ENCODE measurements at places on chromosomes 2 and 18.

DNA sequence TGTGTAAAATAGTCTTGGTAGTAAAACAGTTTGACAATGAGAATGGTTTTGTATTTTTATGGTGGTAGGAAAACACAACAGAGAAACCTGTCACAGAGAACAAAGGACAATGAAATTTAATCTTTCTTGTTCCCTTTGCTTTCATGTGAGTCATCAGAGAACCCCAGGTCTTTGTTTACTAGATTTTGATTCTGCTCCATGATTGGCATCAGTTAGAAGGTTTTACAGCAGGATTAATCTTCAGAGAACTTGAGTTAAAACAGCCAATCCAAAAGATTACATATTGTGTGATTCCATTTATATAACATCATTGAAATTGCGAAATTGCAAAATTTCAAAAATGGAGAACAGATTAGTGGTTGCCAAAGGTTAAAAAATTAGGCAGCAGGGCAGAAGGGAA is 2.5 kb downstream of the APLF start:
- peak; percentile 63 for DNase-seq

DNA sequence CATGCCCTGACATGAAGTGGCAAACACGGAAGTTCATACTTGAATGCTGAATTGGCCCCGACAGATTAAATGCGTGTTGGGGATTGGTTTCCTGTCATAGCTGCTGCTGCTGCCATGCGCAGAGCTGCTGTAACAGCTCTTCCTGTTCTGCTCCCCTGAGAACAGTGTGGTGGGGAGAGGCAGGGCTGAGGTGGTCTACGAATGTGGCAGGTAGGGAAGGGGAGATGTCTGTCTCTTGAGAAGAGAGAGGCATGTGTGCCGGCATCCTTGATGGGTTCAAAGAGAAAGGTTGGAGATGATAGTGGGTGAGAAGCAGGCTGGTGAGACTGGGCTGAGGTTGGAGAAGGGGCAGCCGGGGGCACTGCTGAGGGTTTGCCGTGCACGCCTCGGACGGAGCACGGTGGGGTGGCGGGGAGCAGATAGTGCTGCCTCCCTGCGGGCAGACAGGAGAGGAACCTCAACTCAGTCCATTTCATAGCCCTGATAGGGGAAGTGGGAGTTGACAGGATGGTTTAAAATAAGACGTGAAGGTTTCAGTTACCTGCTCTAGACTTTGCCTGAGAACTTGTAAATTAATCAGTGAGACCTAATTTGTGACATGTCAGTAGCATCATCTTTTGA is 46.1 kb downstream of the TMEM185B start:
- no peak for DNase-seq

DNA sequence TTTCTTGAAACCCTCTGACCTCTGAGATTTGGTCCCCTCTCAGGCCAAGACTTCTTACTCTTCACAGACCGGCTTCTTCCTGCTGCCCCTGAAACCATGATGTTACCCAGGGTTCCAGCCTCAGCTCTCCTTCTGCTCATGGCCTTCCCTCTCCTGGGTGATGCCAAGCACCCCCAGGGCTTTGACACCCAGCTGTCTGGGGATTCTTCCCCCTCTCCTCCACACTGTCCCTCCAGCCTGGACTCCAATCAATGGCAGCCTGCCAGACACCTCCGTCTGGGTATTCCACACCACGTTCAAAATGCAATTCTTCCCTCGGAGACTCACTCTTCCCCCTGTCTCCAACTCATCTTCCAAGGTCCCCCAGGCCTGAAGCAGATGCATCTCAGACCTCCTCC is 25.0 kb downstream of the SPP2 start:
- no peak for DNase-seq

GRCh38 chr2:42566837-42567321 is 1.6 kb upstream of the MTA3 start:
- DNase-seq = peak; percentile 29

GRCh38 chr18:30925795-30926194 is 116.7 kb downstream of the DSC3 start:
- DNase-seq = no peak

DNA sequence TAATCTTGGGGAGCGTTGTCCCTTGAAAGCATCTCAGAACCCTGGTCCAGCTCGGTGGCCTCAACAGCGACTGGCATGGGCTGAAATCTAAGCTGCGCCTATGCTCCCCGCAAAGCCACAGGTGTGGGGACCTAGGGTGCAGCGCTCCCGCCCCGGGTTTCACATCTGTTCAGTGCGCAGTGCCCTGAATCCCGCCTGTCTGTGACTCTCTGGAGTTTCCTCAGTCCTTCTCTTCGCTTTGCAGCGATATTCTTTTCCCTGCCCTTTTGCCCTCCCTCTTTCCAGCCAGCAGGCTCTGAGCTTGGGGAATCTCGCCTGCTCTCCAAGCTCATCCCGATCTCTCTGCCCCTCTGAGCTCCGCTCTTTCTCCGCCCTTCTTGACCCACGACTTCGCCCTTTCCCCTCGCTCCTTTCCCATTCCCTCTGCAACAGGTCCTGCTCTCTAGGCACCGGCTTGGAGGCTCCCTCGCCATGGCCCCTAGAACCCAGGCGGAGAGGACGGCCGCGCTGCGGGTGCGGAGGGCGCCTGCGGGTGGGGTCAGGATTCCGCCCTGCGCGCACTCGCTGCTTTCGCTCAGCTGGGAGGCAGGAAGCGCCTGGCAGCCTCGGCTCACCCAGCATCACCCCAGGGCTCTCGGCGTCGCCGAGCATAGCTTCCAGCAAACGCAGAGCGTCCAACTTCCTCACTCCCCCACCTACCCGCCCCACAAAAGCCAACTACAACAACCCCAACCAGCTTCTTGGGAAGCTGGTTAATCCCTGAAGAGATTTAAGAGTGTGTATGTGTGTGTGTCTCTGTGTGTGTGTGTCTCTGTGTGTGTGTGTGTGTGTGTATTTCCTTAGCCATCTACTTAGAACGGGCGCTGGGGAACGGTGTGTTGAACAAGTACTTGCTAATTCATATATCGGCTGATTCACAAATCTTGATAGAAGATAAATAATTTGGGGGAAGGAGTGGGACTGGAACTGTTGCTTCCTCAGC is 1.1 kb downstream of the GRP start:
- DNase-seq = peak; percentile 34

DNA sequence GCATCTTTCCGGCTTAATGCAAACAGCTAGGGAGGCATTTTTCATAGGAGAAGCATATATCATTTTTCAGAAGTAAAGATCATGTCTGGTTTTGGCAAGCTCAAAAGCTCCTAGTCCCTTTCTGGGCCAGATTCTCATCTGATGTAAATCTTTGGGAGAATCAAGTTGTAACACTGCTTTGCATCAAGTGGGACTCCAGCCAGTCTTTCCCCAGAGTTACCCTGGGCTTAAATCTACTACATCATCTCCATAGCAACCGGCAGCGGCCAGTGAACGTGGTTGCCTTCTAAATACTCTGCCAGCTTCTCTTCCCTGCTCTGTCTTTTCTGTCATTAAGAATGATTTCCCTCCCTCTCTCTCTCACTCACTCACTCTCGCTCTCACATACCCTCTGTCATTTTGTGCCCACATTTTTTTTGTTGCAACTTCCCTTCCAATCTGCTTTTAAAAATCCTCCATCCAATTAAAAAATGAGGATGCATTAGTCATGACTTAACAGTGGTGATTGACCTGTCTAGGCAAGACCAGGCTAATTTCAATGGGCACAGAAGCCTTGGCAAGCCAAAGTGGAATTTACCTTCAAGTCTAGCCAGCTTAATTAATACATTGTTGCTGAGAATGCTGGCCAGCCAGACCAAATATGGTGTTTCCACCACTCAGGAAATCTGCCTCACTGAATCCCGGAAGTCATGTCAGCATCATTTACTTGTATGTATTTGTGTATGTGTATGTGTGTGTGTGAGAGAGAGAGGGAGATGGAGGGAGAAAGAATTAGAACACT is 93.0 kb downstream of the NRP2 start:
- peak; percentile 49 for DNase-seq

GRCh38 chr2:161044095-161044865 is 115.9 kb upstream of the TANK start:
- DNase-seq = peak; percentile 41

- DNase-seq = no peak
Observed at GRCh38 chr2:3489764-3490115, 29.6 kb downstream of the ADI1 start.

DNA sequence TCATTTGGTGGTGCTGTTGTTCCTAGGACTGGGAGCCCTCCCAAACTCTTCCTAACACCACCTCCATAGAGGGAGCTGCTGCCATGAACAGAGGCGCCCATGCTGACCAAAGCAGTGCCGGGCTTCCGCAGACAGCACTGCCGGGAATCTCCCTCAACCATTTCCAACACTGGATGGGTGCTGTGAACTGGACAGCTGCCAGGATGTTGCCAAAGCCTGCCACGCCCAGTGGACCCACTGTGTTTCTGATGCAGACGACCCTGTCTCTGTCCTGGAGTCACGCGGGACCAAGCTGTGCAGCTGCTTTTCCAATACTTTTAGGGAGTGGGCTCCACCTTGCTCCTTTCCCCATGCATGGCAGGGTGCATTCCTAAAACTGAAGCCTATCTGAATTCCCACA is 16.9 kb upstream of the GNAL start:
- DNase-seq = no peak

DNA sequence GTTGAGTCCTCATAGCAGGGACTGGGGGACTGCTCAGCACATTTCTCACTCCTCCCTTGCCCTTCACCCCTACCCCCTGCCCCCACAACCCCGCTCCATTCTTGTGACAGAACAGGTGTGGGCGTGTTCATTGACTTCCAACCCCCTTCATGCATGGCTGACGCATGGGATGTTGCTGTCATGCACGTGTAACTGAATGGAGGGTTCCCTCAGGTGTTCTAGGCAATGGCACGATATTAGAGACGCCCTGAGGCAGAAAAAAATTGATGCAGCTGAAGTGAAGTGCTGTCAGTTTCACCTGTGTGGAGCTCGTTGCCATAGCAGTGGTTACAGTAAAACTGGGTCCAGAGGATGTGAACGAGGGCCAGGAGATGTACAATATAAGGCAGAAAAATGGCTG is 6.5 kb upstream of the THOC1 start:
- no peak for DNase-seq

DNA sequence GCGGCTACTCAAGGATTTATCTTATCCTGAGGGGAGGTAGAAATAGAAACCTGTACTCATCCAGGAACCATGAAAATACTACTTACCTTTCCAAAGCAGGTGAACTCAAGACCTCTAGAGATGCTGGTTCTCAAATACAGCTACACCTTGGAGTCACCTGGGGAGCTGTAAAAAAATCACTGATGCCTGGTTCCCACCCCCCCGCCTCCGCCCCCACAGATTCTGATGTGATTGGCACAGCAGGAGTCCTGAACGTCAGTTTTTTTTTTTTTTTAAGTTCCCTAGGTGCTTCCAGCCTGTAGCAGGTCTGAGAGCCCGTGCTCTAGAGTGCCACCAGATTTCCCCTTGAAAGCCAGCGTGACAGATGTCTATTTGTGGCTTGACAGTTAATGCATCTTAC is 113.6 kb downstream of the MRO start:
- no peak for DNase-seq

DNA sequence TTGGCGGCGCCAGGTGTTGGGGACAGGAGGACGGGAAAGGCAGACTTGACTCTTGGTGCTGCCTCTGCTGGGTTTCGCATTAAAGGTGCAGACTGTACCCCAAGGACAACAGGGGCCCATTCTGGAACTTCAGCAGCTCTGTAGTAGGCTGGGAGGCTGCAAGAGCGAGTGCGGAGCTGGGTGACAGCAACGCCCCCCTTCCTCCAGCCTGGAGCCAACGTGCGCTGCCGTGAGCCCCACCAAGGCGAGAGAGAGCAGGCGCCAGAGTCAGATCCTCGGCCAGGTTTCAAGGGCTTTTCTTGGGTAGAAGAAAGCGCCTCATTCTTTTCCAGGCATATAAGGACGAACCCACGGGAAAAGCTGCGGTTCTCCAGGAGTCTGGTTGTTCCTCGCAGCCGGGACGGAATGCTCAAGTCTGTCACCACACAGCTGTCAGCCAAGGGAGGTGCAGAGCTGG is 1.9 kb downstream of the DOK6 start:
- DNase-seq = no peak

- peak; percentile 75 for DNase-seq
Observed at GRCh38 chr18:42929857-42930256, 185.6 kb downstream of the RIT2 start.

GRCh38 chr2:215748446-215748845 is 264.9 kb downstream of the MREG start:
- no peak for DNase-seq

- no peak for DNase-seq
Observed at GRCh38 chr2:213248637-213249036, 35.6 kb upstream of the SPAG16 start.

DNA sequence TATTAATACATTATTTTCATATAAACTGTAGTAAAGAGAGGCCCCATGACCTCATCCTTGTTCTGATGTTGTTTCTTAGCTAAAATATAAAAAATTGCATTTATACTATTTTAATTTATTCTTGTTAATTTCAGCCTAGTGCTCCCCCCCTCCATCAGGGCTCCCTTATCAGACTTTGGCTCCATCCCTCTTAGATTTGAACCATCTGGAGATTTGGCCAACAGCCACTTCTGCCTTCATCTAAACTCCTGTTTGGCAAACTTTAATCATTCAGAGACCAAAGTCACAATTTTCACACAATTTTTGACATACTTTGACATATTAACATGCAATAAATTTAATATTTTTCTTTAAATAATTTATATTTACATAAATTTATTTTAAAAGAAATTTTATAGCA is 569.3 kb downstream of the TDRD15 start:
- DNase-seq = no peak

DNA sequence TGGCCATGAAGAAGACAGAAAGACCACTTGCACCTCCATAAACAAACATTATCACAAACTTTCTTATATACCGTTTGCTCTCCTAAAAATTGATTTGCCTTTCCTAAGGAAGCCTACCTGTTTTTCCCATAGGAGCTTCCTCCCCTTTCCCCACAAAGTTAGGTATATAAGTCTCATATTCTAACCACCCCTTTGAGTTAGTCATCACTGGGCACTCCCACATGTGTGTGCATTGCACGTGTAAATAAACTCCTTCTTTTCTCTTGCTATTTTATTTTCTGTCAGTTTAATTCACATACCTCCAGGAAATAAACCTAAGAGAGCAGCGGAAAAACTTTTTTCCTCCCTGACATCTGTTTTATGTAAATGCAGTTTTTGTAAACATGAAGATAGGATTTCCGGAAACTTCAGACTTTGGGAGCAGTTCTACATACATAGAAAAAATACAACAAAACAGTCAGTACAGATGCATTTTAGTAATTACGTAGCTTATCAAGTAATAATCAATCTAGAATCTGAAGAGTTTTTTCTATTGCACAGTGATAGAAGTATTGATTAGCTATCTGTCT is 46.6 kb downstream of the PLCL1 start:
- no peak for DNase-seq

DNA sequence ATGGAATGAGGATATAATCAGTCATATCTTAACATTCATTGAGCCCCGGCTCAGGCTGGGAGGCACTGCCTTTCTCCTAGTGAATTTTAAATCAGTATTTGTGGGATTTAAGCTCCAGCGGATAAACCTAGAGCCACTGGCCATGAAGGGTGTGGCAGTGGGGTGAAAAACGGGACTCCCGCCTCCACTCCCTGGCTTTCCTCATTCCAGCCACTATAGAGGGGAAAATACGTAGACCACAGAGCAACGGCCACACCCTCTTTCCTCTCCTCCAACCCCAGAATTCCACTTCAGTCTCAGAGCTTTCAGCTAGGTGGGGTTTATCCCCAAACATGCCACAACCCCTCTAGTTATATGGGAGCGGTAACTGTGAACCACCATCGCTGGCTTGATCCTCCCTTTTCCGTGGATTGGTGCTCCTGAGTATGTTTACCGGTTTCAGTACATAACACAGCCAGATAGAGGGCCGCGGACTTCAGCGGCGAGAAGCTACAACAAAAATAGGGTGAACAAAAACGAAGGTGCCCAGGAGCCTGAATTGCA is 70.6 kb upstream of the ITGB6 start:
- DNase-seq = no peak

All from M059J (cell line).